WERI-Rb-1 (cell line): ENCODE measurements at places on chromosomes 2 and 18.

- no peak for DNase-seq
Observed at GRCh38 chr2:179174240-179174639, 90.4 kb downstream of the SESTD1 start.

- DNase-seq = no peak
Observed at GRCh38 chr2:179569831-179570233, 291.6 kb downstream of the ZNF385B start.

DNA sequence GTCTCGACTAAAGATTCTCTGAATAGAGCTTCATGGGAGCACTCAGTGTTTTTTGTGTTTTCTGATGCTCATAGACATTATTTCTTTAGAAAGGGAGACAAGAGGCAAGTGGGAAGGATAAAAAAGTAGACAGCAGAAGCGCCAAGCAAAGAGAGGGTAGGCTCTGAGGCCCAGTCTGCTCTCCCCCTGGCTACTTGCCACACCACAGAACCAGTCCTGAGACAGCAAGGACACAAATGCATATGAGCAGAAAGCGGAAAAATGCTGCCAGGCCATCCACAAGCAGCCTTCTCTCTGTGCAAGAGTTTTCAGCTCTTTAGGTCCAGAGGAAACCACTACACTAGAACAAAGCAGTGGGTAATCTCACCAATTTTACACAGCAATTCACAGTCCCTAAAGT, 285.4 kb downstream of the ZNF521 start:
- DNase-seq = no peak

GRCh38 chr18:74126684-74127655, 20.7 kb downstream of the FBXO15 start:
- no peak for DNase-seq

GRCh38 chr18:57931038-57931437, 113.0 kb upstream of the NEDD4L start:
- DNase-seq = no peak

DNA sequence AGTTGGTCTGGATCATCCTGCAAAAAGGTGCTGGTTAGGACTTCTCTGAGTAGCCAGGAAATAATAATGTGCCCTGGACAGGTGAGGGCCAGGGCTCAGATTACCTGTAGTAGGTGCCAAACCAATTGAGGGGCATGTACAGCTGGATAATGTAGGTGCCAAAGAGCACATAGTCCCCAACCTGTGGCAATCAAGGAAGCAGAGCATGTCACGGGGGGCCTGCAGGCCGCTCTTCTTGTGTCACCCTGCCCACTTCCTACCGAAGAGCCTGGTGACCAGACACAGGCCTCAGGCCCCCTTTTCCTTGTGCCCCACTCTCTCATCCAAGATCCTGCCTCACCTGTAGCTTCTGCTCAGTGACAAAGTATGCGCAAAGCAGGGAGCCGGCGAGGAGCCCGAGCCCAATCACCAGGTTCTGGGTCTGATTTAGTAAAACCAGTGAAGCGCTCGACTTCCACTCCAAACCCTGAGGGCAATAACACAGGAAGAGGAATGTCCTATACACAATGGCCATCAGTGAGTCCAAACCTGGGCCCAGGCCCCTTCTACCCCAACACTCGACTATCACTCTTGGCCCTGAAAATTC, 5.2 kb downstream of the ABCB6 start:
- no peak for DNase-seq

DNA sequence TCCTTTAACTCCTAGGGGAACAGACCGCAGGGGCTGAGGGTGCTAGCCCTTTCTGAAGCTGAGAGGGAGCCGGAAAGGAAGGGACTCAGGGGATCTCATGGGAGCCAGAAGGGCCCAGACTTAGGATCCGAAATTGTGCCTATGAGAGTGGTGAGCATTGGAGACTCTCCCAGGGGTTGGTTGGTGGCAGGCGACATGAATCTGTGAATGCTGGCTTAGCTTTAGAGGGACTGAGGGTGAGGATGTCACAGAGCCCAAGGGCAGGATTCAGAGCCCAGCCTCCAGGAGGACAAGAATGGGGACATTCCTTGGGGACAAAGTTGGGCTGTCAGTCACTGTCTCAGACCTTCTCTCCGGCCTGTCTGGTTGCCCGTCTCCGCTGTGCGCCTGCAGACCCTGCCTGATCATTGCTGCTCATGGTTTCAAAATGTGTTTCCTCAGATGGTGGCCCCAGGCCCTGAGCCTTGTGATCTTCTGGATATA, 17.5 kb downstream of the GNLY start:
- no peak for DNase-seq

DNA sequence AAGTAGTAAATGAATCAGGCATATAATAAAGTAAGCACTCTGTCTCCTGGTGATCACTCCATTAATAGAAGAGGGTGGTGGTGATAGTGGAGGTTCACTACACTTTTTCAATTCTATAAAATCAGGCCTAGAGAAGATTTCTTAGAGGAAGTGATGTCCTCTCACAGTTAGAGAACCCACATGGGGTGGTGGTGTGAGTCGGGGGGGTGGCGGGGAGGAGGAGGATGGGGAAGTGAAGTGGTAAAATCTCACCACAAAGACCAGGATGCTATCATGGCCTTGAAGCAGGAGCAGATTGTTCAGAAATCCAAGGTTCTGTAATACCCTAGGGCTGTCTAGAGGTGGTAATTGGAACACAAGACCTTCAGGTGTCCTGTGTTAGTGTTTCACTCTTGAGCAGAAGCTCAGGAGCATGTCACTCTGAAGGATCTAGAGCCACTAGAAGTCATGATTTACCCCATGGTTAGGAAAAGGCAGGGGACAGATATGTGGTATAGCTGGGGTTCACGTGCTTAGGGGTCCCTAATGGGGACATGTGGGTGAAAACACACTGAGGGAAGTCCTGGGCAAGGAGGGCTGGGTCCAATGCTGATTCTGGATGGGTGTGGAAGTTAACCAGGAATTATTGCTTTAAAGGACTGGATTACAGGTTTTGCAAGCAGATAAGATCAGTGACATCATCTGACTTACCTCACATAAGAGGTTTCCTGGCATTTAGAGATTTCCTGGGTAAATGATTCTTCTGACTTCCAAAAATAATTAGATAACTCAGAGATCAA, 31.0 kb downstream of the RNF125 start:
- DNase-seq = no peak

- DNase-seq = no peak
Observed at GRCh38 chr2:79387431-79387830, 125.4 kb upstream of the CTNNA2 start.
